ENCODE measurements at places on chromosomes 5 and 9.

GRCh38 chr9:69546265-69546664 lies 125.9 kb downstream of the APBA1 start:
- no peak for DNase-seq

GRCh38 chr9:87714819-87715218 lies 11.1 kb upstream of the CTSL start:
- DNase-seq, result no peak

DNA sequence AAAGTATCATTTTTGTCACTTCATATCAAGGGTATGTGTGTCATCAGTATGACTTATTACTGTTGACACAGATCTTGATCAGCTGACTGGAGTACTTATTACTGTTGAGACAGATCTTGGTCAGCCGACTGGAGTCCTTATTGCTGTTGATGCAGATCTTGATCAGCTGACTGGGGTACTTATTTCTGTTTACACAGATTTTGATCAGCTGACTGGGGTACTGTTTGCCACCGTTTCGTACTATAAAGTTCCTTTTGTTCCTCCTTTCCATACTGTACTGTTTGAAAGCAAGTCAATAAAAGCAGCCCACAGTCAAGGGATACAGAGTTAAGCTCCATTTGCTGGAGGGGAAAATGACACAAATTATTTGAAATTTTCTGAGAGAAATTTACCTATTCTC lies 347.3 kb downstream of the CDH12 start:
- DNase-seq, result no peak

DNA sequence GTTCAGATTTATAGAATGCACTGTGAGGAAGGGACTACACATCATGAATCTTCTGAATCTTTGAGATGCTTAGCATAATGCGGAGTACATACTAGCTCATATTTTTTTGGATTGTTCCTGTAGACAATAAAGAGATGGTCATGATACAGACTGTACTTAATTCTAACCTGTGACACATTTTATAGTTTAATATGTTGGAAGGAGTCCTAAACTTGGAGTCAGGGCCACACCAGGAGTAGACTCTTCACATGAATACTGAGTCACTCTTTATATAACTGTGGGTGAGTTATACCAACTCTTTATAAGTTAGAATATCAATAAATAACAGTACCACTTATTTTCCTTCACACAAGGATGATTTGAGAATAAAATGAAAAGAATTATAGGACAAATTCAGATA lies 16.9 kb downstream of the C9orf85 start:
- DNase-seq, result no peak

GRCh38 chr5:82635561-82636288 lies 357.6 kb upstream of the RPS23 start:
- DNase-seq, result no peak

- DNase-seq, result no peak
Measured at GRCh38 chr5:58462154-58462553, 2.3 kb upstream of the PLK2 start.

- DNase-seq, result no peak
Measured at GRCh38 chr5:72692651-72693442, 123.6 kb upstream of the TNPO1 start.

- no peak for DNase-seq
Measured at GRCh38 chr9:87711857-87712800, 13.8 kb upstream of the CTSL start.

GRCh38 chr5:91212714-91213092 lies 170.4 kb downstream of the ARRDC3 start:
- DNase-seq, result no peak

DNA sequence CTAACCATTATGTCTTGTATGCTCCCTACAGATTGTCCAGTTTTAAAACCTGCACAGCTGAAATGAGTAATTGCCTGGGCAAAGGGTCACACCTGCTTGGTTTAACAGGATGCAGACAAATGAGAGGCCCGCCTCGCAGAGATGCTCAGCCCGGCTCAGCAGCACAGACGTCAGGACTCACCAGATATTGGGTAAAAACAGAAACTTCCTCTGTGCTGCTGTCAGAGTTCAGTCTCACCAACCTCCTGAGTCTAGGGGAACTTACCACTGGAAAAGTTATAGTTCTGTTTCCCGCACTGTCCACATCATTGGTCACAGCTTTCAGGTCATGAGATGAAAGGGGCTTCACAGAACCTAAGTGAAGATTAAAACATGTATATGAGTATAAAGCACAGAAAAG lies 152.5 kb downstream of the ESM1 start:
- DNase-seq, result no peak

GRCh38 chr5:74040065-74040551 lies 414.1 kb downstream of the ARHGEF28 start:
- no peak for DNase-seq

GRCh38 chr5:172795318-172795977 lies 24.5 kb upstream of the DUSP1 start:
- DNase-seq, result no peak

DNA sequence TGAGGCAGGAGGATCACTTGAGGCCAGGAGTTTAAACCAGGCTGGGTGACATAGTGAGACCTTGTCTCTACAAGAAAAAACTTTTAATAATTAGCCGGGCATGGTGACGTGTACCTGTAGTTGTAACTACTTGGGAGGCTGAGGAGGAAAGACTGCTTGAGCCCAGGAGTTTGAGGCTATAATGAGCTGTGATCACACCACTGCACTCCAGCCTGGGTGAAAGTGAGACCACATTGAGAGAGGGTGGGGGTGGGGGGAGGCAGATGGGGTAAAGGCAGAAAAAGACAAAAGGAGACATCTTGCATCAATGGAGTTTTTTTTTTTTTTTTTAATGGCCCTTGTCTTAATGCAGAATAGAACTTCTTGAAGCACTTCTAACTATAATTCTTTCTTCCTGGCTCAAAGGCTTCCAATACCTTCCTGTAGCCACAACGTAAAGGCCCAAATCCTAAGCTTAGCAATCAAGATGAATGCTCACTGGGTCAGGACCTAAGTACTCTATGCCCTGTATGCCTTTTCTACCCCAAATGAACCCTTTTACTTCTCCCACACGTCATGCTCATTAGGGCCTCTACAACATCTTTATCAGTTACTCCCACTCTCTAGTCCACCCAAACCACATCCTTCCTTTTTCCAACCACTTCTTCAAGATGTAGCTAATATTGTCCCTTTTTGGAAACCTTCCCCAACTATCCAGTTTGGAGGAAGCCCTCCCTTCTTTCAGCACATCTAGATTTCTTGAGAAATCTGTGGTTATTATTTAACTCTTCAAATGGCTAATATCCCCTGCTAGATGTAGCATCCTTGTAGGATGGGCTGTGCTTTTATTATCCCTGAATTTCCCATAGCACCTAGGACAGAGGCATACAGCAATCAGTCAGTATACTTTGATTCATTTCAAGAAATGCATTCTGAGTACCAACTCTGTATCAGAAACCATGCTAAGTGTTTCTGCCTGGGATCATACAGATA lies 40.8 kb downstream of the CSF2 start:
- no peak for DNase-seq

DNA sequence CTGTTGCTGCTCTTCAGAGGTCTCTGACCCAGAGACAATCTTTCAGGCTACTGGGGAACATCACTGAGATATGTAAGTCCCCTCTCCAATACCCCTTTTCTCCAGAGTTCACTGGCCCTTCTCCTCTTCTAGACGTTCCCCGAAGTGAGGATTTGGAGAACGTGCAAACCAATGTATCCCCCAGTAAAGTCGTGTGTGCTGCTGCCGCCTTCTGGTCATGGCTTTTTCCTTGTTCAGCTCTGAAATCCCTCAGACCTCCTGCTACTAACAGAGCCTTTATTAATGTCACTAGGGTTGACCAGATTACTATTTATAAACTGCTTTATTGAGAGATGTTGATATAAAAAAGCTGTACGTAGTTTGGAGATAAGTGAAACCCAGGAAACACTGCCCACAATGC lies 1028.6 kb downstream of the CDH9 start:
- DNase-seq, result no peak

- no peak for DNase-seq
Measured at GRCh38 chr5:13246053-13246452, 698.4 kb downstream of the DNAH5 start.

DNA sequence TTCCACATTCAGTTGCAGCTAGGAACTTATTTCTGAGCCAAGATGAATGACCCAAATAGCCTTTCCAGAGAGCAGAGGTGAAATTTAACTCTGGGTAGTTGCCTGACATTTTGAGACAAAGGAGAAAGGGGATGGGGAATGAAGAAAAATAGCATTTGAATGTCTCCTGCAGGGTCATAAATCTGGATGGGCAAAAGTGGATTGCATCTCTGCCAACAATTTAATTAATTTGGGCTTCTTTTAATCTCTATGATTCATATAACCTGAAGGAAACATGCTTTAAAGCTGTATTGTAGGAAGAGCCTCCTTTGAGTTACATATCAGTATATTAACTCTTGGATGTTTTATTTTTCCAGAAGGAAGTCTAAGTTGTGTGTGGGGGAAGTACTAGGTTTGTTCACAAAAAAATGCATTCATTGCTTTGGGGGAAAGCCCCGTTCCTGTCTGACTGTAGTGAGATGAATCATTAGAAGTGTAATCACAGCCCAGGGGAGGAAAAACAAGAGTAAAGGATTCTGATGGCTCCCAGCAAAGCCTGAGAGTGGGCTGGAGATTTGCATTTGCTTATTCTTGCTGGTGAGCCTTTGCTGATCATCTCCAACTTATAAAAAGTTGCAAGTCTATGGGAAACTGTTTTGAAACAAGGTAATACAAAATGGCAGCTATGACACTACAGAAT lies 133.0 kb upstream of the IQGAP2 start:
- DNase-seq, result no peak

DNA sequence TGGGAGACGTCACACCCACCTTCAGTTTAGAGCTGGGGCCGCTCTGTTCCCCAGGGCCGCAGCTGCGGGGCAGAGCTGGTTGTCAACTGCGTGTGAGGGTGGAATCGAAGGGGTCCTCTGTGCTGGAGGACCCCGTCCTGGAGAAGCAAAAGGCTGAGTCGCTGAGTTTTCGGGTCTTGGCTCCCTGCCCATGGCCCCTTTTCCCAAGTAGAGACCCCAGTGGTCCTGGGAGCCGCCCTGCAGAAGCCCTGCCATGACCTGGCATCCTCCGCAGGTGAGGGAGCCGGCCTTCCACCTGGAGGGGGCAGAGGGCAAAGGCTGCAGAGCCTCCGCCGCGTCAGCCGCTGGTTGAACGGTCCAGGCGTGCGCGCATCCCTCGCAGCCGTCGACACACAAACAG lies 90.4 kb upstream of the COL5A1 start:
- no peak for DNase-seq

GRCh38 chr9:129480227-129480626 lies 140.7 kb downstream of the C9orf50 start:
- no peak for DNase-seq

GRCh38 chr9:80554301-80554700 lies 982.5 kb downstream of the TLE4 start:
- no peak for DNase-seq

DNA sequence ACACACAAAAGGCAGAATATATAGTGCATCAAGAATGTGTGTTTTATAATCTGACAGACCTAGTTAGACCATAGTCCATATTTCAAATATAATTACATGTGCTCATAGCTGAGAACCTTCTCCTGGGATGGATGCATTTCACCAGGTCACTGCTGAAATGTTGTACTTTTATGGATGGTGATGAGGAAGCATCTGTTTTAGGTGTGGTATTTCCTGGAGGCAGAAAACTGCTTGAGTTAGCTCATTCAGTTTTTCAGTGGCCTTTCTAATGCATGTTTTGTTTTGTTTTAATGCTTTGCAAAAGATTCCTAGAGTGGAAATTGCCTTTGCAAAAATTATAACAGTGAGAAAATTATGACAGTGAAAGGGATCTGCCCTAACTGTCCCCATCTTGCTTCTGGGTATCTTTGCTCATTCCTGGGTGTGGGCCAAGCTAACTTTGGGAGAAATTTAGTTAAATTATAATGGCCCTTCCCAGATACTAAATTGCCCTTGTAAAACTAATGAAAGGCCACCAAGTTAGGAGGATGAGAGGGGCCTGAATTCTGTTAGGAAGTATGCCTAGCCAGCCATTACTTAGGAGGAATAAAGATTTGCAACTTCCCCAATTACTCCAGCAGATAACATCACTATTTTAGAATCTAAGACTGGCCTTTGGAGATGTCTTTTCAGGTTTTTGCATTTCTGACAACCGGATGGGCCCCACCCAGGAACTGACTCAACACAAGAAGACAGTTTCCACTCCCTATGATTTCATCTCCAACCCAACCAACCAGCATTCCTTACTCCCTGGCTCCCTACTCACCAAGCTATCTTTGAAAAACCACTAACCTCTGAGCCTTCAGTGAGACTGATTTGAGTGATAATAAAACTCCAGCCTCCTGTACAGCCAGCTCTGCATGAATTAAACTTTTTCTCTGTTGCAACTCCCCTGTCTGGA lies 7.0 kb upstream of the IL12B start:
- DNase-seq, result no peak

DNA sequence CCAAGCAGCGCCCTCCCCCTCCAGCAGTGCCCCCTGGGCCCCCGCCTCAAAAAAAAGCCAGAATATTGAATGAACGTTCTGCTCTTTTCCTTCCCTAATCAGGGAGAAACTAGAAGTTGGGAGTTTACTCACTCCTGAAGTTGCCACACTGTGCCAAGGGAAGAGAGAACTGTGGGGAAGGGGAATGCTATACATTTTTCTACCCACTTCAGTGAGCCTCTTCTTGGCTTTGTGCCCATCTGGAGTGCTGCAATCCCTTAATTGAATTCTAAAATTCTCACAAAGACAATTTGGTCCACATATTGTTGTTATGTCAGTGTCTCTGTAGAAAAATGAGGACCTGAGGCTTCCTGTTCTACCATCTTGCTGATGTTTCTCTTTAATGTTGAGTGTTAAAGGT lies 443.7 kb downstream of the DIRAS2 start:
- DNase-seq, result no peak

GRCh38 chr5:112628214-112628980 lies 109.3 kb upstream of the APC start:
- no peak for DNase-seq

GRCh38 chr9:15444141-15444540 lies 21.5 kb downstream of the SNAPC3 start:
- no peak for DNase-seq

DNA sequence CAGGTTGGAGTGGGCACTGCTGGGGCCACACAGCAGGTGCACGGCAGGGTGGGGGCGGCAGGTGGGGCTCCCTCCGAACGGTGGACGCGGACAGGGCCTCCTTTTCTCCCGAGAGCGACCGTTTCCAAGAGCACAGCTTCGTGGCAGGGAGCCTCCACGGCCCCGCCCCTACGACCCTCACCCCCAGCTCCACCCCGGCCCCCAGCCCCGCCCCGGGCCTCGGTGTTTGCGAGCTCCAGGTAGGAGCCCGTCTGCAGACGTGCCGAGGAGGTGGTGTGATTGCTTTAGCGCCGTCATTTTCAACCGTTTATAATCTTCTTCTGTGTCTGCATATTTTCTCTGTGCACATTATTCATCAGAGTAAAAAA lies 8.8 kb downstream of the GRIN1 start:
- DNase-seq, result no peak

DNA sequence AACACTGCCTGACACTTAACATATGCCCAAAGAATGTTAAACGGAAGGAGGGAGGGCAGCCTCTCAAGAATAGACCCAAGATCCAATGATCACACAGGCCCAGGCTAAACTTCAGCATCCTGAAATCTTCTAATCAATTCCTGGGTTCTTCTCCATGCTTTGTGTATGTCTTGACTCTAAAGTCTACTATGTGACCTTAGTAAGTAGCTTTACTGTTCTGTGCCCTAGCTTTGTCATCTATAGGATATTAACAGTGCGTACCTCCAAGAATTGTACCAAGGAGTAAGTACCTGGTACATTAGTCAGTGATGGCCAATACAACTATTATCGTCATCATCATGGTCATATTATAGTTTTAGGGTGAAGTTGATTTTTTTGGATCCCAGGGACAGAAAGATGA lies 96.6 kb downstream of the SGCD start:
- no peak for DNase-seq

Measured in stimulated activated CD8-positive, alpha-beta memory T cell treated with anti-CD3 and anti-CD28 coated beads, Interleukin-12 subunit alpha, Interleukin-12 subunit beta, amount 100 ng/mL, for 1 hour (primary cell).